ENCODE measurements at places on chromosomes 13 and 19.
A peak's percentile ranks its signal among the peaks of the same experiment; 100 is the strongest.

- no peak for DNase-seq
These were observed 69.4 kb downstream of the PSPC1 start for GRCh38 chr13:19713186-19713965.

DNA sequence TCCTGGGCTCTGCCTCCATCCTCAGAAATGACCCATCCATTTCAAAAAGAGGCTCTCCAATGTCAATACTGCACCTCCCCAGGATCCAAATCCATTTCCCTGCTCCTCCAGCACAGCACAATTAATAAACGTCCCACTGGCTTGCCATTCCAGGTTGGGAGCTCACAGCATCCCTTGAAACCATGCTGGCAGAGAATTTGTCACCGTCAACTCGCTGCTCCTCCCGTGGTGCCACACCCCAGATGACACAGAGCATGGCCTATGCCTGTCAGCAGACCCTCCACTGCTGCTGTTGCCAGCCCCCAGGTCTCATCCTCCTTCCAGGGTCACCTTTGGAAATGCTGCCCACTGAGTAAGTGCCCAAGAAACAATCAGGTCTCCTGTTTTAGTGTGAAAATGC, 53.0 kb upstream of the UQCRFS1 start:
- peak; percentile 13 for DNase-seq

- DNase-seq, result no peak
These were observed 93.4 kb downstream of the ABCC4 start for GRCh38 chr13:95207769-95208366.

GRCh38 chr19:39381910-39382611, 8.8 kb downstream of the PAF1 start:
- no peak for DNase-seq

DNA sequence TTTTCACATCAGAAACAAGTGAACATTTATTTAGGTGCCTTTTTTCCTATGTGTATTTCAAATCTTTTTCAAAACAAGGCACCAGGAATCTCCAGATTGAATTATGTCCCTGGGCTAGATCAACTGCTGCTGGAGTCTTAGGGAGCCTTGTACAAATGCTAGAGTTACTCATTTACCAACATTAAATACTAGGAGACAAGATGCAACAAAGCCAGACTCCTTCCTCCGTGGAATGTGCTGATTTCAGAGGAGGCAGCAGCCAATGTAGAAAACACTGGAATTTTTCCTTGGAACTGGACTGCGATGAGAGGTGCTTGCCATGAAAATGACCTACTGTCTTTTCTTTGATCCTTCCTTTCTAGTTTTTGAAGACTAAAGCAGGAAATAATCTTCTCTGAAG, 1514.7 kb upstream of the MIR17HG start:
- no peak for DNase-seq

- no peak for DNase-seq
These were observed 2.5 kb upstream of the DCT start for GRCh38 chr13:94481941-94482340.

- DNase-seq, result no peak
These were observed 6.5 kb downstream of the CCNA1 start for GRCh38 chr13:36438594-36439483.

DNA sequence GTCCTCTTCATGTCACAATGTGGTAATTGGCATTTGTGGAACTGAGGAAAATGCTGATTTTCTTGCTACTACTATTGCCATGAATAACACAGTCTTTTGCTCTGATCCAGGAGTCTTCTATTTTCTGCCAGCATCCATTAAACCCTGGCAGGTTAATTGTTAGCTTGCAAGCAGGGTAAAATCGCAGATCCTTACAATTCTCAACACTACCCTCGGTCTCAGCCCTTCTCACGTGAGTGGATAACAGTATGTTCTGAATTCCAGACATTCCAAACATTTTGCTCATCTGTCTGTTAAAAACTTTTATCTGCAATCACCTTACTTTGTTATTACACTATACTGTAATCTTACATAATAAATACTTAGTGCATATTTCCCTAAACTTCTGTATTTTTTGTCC, 251.3 kb upstream of the ATXN8OS start:
- no peak for DNase-seq

- DNase-seq, result no peak
These were observed 45.5 kb downstream of the IER2 start for GRCh38 chr19:13195678-13196077.

DNA sequence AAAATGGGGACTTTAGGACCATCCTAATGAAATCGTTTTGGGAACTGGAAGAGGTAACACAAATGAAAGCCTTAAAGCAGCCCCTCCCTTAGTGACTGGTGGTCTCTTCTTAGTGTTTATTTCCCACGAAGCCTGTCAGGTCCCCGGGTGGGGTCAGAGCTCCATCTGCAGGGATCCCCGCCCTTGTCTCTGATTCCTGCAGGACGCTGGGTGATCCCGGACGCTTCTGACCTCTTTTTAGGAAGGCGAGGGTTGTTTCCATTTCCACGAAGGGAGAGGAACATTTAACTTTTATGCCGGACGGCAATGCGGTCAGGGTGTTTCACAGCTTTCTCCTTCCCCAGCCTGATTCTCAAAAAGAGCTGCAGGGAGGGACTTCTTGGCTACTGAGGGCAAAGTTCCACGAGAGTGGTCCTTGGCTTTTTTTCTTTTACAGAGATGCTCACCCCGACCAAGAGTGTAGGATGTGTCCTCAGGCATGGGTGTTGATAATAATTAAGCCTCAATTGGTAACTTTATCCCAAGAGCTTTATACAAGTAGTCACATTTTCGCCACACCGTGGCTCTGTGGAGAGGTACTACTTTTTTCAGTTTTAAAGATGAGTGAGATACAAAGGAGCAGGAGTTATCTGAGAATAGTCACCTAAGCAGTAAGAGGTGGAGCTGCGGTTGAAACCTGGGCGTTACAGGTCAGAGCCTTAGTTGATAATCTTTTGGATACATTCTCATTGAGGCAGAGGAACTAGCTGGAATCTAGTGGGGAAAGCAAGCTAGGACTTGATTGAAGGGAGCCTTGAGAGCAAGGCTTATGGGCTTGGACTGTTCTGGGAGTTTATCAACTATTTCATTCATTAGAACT, 813 bp downstream of the ZNF284 start:
- DNase-seq, result no peak

DNA sequence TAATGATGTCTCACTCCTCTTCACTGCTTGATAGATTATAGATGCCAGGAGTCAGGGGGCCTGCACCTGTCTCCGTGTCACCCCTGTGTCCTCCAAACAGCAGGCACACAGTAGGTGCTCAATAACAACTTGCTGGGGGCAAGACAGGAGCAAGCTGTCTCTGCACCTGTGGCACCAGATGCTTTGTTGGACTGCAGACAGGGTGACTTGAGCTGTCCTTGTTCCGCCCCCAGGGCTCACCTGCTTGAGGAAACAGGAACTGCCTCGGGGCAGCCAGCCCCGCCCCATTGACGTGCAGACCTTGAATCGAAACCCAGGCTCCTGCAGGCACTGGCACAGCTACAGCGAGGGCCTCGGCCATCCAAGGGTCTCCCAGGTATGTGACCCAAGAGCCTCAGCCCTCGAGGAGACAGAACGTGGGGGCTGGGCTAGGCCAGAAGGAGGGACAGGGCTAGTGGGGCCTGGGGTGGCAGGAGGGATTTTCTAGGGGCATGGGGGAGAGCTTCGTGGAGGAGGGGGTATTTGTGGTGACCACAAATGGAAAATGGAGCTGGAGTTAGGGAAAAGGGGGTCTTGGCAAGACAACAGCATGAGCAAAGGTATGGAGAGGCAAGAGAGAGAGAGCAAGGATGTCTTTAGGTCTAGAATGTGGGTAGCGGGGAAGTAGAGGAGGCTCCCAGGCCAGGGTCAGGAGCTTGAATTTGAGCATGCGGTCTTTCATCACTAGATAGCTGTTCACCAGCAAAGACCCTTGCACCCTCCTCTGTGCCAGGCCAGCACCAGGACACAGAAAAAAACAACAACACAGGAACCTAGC, at the start of gene HSH2D:
HSH2D (plus strand) TSS at position 287 of the 817 bp plus-strand sequence. CDS start 5,066 bp downstream, outside the sequence.
- DNase-seq, result peak; percentile 90

- DNase-seq, result no peak
These were observed 22.0 kb downstream of the NDFIP2 start for GRCh38 chr13:79502859-79503468.

- no peak for DNase-seq
These were observed 17.4 kb upstream of the GNA15 start for GRCh38 chr19:3118232-3119070.

- DNase-seq, result no peak
These were observed 1576.5 kb downstream of the PCDH9 start for GRCh38 chr13:65653613-65654012.

DNA sequence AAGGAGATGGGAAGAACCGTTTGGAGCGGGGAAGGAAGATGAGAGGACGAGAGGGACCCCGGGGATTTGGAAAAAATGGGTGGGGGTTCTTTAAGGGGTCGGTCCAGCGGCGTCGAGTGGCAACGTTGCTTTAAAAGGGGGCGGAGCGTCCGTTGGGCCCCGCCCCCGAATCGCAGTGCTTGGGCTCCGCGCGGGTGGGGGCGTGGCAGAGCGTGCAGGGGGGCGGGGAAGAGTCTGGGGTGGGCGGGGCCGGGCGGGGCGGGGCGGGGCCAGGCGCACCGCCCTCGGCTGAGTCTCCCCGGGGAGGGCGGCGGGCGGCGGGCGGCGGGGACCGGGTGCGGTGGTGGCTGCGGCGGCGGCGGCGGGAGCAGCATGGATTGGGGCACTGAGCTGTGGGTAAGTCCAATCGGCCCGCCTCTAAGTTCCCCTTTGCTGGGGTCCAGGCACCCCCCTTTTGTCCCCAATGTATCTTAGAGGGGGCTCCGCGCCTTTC, at the start of gene TRIP10:
TRIP10 (plus strand) TSS at position 291 of the 493 bp plus-strand sequence; CDS start at position 373, 82 bp downstream.
- peak; percentile 91 for DNase-seq

DNA sequence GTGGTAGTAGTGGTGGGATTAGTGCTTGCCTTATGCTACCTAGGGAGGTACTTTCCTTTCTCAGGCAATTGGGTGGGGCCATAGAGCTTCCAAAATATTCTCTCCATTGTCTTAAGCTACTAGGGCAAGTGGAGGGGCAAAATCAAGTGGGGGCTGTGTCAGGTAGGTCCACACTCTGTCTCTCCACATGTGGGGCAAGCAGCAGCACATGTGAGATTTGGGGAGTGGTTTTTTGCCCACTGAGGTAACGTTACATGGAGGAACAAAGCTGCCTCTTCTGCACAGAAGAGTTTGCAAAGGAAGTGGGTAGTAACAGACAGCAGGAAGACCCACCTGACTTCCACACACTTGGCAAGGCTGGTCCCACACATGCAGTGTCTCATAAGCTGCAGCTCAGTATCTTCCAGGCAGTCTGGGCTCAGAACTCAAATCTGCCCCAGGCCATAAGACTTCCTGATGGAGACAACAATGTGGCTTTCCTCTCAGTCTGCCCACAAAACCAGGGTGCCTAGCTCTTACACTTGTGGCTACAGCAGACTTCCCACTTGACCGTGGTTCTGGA, 1581.5 kb upstream of the PCDH20 start:
- no peak for DNase-seq

DNA sequence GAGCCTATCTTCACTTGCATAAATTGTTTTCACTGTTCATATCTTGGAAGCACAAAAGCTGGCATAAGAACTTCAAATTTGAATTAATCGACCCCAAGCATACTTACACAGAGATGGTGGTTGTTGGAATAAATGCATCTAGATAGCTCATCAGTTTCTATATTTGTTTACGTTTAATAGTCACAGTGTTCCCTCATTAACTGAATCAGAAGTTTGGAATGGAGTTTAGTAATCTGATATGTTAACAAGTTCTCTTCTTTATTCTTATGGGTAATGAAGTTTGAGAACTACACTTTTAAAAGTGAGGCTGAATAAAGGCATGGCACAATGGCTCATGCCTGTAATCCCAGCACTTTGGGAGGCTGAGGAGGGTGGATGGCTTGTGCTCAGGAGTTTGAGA, 886.7 kb upstream of the PCDH20 start:
- DNase-seq, result no peak

- DNase-seq, result no peak
These were observed 574 bp upstream of the GPX4 start for GRCh38 chr19:1103132-1103707.

DNA sequence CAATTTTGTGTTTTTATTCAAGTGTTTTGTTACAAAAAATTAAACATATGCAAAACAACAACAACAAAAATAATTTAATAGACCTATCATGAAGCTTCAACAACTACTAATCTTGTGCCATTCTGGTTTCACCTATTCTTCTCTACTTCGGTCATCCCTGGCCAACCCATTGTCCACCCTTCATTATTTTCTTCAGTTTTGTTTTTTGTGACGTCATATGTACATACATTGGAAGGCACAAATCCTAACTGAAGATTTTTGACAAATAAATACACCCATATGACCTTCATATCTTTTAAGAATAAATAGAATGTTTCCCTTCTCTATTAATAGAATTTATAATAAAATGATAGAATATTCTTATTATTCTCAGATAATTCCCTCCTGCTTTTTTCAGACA, 69.2 kb downstream of the ZNF429 start:
- no peak for DNase-seq

DNA sequence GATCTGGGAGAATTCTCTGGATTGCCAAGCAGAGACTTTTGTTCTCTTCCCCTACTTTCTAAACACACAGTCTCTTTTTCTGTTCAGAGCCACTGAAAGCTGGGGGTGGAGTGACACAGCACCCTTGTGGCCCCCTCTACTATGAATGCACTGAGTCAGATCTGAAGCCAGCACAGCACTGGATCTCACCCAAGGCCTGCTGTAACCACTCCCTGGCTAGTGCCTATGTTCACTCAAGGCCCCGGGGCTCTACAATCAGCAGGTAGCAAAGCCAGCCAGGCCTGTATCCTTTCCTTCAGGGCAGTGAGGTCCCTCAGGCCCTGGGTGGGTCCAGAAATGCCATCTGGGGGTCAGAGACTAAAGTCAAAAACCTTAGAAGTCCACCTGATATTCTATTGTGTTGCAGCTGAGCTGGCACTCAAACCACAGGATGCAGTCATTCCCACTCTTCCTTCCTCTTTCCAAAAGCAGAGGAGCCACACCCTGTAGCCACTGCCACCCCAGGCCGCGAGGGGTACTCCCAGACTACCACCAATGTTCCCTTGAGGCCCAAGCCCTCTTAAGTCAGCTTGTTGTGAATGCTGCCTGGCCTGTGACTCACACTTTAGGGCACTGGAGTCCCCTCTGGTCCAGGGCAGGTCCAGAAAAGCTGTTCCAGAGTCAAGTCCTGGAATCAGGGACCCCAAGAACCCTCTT, 110.1 kb upstream of the RXFP2 start:
- no peak for DNase-seq

DNA sequence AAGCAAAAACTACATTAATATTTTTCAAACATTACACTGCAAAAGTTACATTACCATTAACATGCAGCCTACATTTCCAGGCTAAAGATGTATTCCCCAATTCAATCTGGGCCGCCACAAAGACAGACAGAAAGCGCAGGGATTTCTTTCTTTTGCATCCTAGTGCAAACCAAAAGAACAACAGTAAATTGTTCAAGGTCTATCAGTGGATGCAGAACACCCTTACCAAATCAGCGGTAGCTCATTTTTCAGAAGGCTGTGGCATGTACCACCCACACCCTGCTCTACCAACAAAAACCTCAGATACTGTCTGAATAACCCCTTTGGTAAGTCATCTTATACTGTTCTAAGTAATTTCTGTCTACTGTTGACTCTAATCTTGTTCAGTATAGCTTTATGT, 3.6 kb downstream of the TPT1 start:
- no peak for DNase-seq
